ENCODE measurements at places on chromosomes 7 and 10.

- no peak for DNase-seq
These were observed 15.0 kb downstream of the PEX1 start for GRCh38 chr7:92513167-92513902.

GRCh38 chr10:6363511-6363910 lies 160.8 kb downstream of the PFKFB3 start:
- DNase-seq: no peak

DNA sequence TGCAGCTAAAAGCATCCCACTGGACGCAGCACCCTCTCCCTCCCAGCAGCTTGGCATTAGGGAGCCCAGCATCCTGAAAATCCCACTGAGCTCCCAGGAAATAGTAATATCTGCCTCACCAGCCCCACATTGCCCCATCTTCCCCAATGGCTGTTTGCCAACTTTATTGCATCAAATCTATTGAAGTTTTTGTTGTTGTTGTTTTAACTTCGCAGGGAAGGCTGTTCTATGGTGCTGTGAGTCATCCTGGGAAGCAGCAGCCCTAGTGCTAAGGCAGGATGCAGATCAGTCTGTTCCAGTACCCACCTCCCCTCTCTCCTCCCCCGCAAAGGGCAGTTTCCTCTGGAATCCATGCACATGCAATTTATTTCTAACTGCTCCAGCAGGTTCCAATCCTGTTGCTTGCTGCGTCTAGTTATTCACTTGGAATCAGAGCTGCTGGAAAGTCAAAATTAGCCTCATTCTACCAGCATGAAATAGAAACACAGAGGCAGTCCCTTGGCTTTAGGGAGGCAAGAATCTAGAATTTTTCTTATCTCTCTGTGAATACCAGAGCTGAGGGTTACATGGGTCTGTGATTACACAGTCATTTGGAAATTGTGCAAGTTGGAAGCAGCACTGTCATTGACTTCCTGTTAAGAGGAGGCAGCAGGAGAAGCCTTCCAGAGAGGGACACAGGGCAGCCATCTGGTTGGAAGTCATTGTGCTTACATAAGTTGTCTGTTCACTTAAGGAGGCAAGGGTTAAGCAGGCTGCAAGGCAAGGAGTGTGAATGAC lies 115.9 kb upstream of the CACUL1 start:
- DNase-seq: no peak

DNA sequence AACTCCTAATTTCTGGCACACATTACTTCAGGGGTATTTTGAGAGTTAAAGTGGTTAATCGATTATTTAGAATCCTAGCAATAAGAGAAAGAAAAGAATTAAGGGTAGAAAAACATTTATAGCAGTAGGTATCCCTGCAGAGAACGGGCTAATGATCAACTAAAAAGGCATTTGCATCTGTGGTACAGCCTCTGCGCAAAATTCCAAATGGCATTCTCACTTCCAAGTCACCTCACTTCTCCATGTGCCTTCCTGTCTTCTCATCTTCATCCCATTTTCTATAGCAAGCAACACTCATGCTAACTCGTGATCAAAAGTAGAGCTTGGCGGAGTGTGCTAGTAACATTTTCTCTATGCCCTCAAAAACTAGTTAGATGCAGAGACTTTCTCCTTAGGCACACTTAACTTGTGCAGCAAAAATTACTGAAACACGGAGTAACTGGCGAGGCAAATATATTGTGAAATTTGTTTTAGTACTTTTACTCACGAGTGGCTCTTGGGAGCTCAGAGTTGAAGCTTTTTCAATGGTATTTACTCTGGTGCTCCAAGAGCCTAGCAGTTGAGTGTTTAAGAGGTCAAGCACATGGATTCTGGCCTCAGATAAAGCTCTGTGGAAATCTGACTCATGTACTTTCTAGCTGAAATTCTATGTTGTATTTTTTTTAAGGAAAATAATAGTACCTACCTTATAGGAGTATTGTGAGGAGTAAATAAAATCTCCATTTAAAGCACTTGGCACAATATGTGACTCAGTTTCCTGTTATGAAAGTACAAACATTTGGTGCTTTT lies 65.1 kb downstream of the MET start:
- no peak for DNase-seq

DNA sequence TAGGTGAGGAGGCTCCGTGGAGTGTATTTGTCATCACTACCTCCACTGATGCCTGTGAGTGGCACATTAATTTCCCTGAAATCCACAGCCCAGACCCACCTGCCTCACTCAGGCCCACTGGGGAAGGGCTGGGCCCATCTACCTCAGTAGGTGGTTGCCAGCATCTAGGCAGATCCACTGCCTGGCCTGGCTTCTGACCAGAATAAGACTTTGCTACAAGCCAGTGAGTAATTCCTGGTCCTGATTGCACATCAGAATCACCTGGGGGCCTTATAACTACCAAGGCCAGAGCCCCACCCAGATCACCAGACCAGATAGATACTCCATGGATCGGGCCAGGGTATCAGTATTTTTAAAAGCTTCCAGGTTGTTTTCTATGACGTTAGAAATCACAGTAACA lies 37.5 kb upstream of the PLEKHA1 start:
- DNase-seq: no peak

GRCh38 chr7:55056068-55056467 lies 37.3 kb downstream of the EGFR start:
- no peak for DNase-seq
